ENCODE measurements at places on chromosomes 2 and 18.

- no peak for DNase-seq
These were observed 2.5 kb downstream of the MERTK start for GRCh38 chr2:111900859-111901258.

DNA sequence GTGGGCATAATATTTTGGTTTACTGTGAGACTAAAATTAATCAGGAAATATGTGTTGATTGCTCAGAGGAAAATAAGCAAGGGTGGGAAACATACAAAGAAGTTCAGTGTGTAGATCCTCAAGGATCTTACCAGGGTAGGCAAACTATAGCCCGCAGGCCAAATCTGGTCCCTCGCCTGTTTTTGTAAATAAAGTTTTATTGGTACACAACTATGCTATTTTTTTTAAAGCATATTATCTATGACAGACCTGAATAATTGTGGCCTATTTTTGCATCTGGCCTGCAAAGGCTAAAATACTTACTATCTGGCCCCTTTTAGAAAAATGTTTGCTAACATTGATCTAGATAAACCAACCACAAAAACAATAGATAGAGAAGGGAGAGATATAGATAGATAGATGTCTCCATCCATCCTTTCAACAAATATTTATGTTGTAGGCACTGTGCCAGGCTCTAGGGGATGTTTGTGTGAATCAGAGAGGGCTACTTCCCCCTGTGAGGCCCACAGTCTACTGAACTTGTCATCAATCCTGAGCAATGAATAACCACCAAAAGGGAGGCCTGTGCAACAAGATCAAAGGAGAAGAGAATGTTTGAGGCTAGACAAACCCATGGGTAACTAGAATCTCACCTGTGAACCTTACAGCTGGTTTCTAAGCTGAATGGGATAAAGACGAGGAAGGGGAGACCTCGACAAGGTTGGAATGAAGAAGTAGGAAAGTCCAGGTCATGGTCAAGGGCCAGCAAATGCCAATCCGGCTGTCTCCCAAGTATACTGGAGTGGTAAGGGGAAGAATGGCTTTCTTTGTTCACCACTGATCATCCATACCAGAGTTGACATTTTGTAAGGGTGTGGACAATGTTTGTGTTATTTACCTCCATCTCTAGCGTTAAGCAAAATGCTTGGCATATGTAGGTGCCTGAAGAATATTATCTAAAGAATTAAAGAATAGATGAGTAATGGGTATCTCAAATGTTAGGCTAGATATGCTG, 23.6 kb downstream of the ALPK2 start:
- peak; percentile 41 for DNase-seq

DNA sequence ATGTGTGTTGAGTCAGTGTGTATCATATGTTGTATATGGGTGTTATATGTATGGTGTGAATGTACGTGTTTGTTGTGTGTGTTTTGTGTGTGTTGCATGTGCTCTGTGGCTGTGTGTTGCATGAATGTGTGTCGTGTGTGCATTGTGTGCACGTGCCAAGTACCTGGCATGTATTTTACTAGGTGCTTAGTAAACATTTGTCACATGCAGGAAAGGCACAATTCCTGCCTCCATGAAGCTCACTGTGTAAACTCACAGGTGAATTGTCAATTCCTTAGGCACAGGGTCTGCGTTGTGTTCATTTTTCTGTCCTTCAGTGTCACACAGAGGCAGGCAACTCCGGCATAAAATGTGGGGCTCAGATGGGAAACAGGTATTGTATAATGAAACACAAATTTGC, 22.3 kb upstream of the IL1R1 start:
- DNase-seq, result no peak

- no peak for DNase-seq
These were observed 51.2 kb downstream of the MBP start for GRCh38 chr18:77081390-77081778.

- DNase-seq, result no peak
These were observed 36.8 kb upstream of the FAM124B start for GRCh38 chr2:224438726-224439125.

GRCh38 chr2:231745303-231746038, 35.6 kb downstream of the PDE6D start:
- no peak for DNase-seq

DNA sequence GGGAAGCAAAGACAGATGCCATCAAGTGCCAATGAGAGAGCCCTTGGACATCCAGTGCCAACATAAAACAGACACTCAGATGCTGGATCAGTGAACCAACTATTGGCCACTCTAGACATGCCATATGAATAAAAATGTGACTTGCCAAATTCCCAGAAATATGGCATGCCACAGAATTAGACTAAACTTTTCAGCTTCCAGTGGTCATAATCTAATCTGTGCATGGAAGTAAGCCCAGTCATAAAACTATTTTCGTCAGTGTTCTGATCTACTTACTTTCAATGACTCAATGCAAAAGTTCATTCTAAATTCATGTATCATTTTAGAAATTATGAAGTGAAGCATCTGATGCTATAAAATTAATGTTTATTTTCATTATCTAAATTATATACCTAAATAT, 1506.2 kb upstream of the NXPH2 start:
- DNase-seq, result no peak

DNA sequence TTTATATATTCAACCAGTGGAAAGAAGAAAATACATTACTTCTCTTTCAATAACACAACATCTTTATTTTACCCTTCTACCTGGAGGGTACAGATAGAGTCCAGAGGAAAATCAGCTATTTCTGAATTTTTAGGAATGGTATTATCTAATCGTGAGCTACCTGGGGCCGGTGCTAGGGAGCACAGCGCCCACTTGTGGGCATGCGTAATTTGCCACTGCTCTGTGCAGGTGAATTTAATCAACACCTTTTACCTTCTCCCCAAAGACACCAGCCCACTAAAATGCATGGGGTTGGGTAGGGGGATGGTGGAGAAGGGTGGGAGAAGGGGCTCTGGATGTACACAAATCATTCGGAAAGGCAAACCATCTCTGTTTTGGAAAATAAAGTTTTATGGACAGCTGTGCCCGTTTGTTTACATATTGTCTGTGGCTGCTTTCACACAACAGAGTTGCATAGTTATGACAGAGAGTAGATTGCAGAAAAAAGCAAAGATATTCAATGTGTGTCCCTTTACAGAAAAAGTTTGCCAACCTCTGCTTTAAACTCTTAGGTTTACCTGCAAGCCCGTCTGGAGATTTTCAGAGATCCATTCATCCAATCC, 51.5 kb upstream of the DCC start:
- no peak for DNase-seq

DNA sequence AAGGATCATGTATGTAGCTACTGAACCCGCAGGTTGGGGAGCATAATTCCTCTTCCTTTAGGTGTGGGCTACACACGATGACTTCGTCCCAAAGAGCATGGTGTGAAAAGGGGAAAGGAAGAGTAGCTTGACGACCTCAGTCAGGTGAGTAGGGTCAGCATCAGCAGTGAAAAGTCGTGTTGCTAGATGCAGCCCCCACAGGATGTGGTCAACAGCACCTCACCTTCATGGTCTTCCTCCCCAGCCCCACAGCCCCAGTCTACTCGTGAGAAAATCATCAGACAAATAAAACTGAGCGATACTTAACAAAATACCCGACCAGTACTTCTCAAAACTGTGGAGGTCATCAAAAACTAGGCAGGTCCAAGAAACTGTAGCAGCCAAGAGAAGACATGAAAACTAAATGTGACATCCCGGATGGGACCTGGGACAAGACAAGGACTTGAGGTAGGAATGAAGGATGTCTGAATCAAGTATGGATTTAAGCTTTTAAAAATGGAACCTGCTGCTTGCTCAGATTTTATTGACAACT, 77.5 kb upstream of the NFATC1 start:
- peak; percentile 5 for DNase-seq

- no peak for DNase-seq
These were observed 306.9 kb upstream of the NT5C1B start for GRCh38 chr2:18896125-18896764.

GRCh38 chr2:120819720-120820210, 84.1 kb downstream of the GLI2 start:
- DNase-seq, result no peak

DNA sequence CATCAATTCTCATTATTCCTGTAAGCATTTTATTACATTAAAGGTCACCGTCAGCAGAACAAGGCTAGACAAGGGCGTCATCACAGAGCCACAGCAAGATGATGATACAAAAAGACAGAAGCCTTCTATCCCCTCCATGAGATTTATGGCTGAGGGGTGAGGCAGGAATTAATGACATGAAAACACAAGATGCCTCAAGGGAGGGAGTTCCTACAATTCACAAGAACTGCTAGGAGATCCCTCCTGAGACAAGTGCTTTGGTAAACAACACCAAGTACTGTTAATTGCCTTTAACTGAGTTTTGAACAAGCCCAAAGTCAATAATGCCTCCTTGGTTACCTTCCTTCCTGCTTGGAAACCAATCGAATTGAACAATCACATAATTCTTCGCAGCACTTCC, 14.1 kb downstream of the ADD2 start:
- no peak for DNase-seq

DNA sequence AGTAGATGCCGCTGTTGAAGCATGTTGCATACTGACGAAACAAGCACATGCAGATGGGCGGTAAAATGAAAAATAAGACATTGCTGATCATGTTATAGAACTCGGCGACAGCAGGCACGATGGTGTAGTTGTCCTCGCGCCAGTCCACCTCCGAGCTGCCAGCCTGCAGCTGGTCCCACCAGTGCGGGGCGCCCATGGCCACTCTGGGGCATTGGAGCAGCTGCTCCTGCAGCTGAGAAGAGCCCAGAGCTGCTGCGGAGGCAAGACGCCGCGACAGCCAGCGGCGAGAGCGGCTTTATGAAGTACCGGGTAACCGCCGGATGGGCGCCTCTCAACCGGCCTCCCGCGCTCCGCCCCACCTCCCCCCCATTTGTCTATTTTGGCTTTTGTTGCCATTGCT, 32.6 kb upstream of the ADAM23 start:
- no peak for DNase-seq

- DNase-seq, result no peak
These were observed 140.1 kb downstream of the HDAC4 start for GRCh38 chr2:239260546-239261327.

- no peak for DNase-seq
These were observed 65.5 kb upstream of the GPC1 start for GRCh38 chr2:240369801-240370585.

DNA sequence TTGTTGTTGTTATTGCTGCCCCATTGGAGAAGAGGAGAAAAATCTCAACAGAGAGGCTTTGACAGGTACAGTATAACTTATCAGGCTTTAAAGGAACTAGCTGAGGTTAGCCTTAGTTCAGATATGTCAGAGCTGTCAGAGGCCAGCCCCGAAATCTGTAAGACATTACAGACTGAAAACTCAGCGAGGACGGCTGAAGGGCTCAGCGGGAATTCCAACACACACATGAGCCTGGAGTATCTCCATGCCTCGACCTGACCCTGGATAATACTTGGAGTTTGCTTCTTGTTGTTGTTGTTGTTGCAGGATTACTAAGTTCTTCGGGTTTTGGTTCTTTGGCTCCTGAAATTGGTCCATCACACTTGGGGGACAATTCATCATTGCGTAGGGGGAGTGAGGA, 166.9 kb downstream of the MIB1 start:
- DNase-seq, result no peak

- DNase-seq, result no peak
These were observed 244.9 kb downstream of the HDAC4 start for GRCh38 chr2:239155806-239156480.

DNA sequence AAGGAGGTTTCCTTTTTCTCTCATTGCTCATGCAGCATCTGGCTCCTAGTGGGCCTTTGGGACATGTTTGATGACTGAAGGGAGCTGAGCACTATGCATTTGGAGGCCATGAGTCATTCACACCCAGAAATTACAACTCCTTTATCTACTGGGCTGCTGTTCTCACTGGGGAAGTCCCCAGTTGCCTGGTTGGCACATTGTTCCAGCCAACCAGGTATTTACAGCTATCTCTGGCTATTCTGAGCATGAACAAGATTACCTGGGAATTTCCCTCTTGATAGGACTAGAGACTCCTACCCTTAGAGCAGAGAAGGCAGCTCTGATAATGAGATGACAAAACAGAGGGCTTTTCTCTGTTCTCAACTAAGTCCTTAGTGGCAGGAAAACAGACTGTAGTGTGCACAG, 206.5 kb downstream of the SETBP1 start:
- DNase-seq, result peak; percentile 29

DNA sequence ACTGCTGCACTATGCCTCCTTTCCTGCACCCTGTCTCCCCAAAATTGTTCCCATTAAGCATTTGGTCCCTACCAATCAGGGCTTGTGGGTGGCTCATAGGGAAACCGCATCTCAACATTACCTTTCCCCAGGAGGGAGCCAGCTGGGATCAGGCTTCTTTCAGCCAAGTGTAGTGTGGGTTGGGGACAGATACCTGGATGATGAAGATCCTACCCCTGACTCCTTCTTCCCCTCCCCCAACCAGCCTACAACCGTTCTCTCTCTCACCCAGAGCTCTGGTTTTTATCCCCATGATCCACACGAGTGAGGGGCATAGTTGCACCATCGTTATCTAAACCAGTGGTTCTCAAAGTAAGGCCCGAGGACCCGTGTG, 40.0 kb downstream of the ACOXL start:
- no peak for DNase-seq

DNA sequence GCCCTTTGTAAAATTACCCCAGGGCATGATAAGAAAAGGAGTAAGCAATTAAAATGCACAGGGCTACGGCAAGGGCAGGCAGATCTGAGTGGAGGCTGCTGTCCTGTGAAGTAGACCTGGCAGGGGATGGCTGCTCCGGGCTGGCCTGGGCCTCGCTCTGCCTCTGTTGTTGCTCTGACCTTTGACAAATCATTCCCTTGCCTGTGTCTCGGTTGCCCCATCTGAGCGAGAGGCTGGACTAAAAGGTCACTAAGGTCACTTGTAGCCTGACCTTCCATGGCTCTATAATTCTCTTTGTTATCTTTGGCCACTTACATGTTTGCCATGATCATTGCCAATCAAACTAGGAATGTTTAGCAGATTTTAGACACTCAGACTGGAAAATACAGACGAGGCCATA, 118.1 kb downstream of the KLHL29 start:
- no peak for DNase-seq

DNA sequence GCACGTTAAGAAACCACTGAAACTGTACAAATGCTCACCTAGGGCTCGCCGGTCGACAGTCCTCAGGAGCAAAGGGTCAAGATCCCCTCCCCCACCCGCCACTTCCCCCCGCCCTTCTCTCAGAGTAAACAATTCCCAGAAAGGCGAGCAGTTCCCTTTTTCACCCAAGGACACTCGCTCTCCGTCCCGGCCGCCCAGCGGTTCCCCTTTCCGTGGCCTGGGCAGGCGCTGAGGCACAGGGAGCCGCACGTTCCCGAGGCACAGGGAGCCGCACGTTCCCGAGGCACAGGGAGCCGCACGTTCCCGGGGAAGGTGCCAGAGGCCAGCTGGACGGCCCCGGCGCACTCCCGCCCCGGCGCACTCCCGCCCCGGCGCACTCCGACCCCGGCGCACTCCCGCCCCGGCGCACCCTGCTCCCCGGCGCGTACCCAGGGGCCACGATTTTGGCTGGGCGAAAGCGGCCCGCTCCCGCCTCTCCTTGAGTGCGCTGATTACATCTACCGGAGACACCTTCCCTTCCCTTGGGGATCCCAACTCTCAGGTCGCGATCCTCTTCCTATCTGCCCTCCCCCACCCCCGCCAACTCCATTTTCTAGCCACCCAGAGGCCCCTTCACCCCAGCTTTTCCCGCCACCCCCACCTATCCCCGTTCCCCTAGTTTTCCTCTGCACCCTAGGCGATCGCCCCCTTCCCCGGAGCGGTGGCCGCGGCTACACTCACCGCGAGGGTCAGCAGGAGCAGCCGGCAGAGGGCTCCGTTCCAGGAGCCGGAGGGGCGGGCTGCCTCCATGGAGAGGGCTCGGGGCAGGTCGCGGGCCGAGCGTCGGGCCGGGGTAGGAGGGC, 817 bp downstream of the DSC2 start:
- DNase-seq, result no peak
